ENCODE measurements at places on chromosomes 5 and 9.

DNA sequence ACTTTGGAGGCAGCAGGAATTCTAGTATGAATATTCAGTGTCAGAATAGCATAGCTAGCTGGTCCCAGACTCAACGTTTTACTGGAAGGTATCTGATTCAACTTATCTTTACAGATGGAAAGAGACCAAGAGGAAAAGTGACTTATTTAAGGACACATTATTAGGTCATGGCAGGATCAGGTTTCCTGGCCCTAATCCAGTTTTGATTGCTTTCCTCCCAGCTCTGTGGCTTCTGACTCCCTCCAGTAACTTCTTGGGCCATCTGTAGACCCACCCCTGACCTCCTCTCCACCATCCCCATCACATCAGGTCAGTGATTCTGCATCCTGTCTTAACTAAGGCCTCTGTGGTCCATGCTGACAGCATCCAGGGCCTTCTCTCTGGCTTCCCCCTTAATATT, 38.4 kb downstream of the SH3TC2 start:
- no peak for DNase-seq

GRCh38 chr9:137449081-137449844, 8.1 kb upstream of the ENTPD8 start:
- no peak for DNase-seq

GRCh38 chr5:66039296-66039695, 104.8 kb upstream of the SREK1 start:
- no peak for DNase-seq

- DNase-seq: no peak
Measured at GRCh38 chr9:115672477-115673316, 480.9 kb upstream of the PAPPA start.

- no peak for DNase-seq
Measured at GRCh38 chr5:140674211-140674610, 835 bp upstream of the DND1 start.

DNA sequence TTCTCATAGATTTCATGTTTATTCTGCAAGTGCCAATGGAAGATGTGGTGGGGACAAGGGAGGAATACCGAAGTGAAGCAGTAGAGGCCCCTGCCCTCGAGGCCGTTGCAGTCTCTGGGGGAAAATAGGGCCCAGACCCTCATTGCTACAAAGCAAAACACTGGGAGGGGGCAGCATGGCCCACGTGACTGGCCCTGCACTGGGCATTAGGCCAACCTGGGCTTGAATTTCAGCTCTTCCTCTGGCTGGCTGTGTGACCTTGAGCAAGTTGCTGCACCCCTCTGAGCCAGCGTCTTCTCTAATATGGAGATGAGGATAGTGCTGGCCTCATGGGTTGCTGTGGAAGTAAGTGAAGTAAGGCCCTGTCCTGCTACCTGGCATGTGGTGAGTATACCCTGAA, 709 bp upstream of the SYNPO start:
- no peak for DNase-seq

- DNase-seq: no peak
Measured at GRCh38 chr5:172455511-172456061, 1.3 kb upstream of the SH3PXD2B start.

GRCh38 chr5:44336708-44337107, 52.5 kb downstream of the FGF10 start:
- no peak for DNase-seq

DNA sequence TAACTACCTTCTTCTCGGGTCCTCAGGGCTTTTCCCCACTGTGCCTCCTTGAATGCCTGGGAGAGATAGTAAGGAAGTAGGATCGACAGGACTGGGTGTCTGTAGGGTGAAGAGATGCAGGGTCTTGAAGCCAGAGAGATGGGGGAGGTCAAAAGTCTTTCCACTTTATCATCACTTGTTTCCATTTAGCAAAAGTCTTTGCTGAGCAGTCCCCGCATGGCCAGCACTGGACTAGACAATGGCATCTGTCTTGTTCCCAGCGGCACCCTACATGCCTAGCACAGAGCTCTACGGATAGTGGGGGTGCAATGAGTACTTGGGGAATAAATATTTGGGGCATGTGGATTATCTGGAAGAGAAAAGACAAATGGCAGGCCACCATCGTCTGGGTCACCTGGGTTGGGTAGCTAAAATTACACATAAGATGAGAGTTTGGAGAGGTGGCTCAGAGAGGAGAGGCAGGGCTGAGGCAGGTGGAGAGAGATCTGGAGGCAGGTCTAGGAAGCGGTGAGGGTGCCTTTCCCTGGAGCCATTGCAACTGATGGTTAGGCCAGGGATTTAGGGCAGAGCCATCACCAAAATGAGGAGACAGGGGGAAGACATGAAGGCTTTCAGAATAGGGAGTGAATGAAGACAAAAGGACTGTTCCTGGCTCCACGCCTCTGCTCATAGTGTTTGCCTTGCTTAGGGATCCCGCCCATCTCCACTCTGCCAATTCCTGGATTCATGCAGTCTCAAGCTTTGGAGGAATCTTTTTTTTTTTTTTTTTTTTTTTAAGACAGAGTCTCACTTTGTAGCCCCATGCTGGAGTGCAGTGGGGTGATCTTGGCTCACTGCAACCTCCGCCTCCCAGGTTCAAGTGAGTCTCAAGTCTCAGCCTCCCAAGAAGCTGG, 250.8 kb upstream of the KLF4 start:
- DNase-seq: no peak

GRCh38 chr5:59489551-59489950, 404.0 kb downstream of the PDE4D start:
- no peak for DNase-seq
